Transverse colon (tissue), 4 donors: ENCODE measurements at places on chromosomes 2 and 18. TPM values are rescaled to one million over a fixed set of nuclear protein-coding genes. Genes with fewer than 3 reads are reported as not detected.

GRCh38 chr2:62578803-62579640 lies 73.0 kb upstream of the TMEM17 start:
- peak overlapping the region; percentile 23 for H3K27ac ChIP-seq
- no peak overlapping the region for H3K4me3 ChIP-seq
- DNase-seq, result peak; percentile 15

The ERBB4 gene
- 12.7 TPM for total RNA-seq

DNA sequence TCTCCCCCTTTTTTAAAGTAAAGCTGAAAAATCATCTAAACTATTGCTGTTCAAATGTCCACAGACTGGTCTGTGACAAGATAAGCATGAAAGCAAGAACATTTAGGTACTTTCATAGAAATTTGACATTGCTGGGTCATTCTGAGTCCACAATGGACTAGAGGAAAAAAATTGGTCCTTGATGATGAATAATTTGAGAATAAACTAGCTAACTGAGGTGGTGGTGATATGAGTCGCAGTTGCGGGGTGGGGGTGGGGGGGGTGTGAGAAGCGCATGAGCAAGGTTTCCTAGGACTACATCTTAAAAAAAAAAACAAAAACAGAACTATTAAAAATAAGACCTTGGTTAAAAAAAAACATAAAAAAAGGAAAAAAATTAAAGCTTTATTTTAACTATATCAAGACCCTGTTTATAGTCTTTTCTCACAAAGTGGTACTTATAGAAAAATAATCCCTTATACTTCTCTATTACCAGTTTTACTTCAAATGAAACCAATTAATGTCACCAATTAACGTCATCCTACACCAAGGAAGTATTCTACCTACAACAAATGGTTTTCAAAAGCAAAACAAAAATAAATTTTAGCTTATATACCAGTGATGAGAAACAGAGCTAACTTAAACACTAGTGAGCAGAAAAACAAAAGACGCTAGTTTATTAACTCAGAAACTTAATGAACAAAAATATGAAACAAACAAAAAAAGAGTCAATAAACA lies 88.1 kb downstream of the ASXL2 start:
- H3K4me3 ChIP-seq, result no peak overlapping the region
- H3K36me3 ChIP-seq, result peaks cover 4% of the 10 kb centered on the region
- no peaks in the 10 kb centered on the region for H3K4me1 ChIP-seq
- no peaks in the 10 kb centered on the region for H3K27me3 ChIP-seq
- no peak for DNase-seq
- no peak overlapping the region for H3K27ac ChIP-seq

The NBAS gene
- 43.2 TPM for total RNA-seq

DNA sequence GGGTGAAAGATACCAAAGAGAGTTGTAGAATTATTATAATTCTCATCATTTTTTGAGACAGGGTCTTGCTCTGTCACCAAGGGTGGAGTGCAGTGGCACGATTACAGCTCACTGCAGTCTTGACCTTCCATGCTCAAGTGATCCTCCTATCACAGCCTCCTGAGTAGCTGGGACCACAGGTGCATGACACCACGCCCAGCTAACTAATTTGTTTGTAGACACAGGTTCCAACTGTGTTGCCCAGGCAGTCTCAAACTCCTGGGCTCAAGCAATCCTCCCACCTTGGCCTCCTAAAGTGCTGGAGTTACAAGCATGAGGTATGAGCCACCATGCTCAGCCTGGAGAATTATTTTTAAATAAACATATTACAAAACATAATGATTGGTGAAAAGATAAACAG lies 92.8 kb upstream of the MSH6 start:
- no peaks in the 10 kb centered on the region for H3K36me3 ChIP-seq
- no peaks in the 10 kb centered on the region for H3K4me1 ChIP-seq
- no peak overlapping the region for H3K4me3 ChIP-seq

- peak; percentile 11 for DNase-seq
- H3K36me3 ChIP-seq, result no peaks in the 10 kb centered on the region
- peak overlapping the region; percentile 81 for H3K4me3 ChIP-seq
- H3K27me3 ChIP-seq, result no peaks in the 10 kb centered on the region
- peaks cover 27% of the 10 kb centered on the region for H3K4me1 ChIP-seq
These were observed 774 bp downstream of the IER3IP1 start for GRCh38 chr18:47175283-47175897.

DNA sequence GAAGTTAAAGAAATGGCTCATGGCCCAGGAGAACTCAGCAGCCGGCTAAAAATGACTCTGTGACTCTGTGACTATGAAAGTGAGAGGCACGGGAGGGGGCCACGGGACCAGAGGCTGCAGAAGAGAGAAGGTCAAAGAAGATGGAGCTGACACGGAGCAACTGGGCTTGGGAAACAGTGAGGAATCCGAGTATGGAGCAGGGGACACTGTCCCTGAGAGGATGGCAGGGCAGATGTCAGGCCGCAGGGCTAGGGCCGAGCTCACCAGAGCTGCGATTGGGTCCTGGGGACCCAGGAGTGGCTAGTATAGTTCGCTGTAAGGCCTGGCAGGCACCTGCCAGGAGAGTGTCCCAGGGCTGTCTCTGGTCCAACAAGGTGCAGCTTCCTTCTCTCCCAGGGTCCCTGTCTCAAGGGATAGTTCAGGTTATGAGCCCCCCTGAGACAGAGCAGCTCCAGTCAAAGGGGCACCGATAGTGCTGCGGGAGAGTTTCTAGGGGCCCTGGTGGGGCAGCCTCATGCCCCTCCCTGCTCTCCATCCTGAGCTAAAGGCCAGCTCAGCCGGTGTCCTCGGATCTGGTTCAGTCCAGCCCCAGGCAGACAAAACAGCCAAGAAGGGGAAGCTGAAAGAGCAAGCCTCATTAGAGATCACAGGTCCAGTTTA lies 42.7 kb downstream of the CIB4 start:
- no peaks in the 10 kb centered on the region for H3K36me3 ChIP-seq
- no peak for DNase-seq
- H3K4me3 ChIP-seq, result no peak overlapping the region
- H3K27ac ChIP-seq, result no peak overlapping the region
- no peaks in the 10 kb centered on the region for H3K4me1 ChIP-seq
- H3K27me3 ChIP-seq, result peaks cover 35% of the 10 kb centered on the region

The ITPRIPL1 gene
- 0.95 TPM for total RNA-seq

- peak; percentile 86 for DNase-seq
- no peaks in the 10 kb centered on the region for H3K36me3 ChIP-seq
- peak overlapping the region; percentile 88 for H3K27ac ChIP-seq
- H3K27me3 ChIP-seq, result no peaks in the 10 kb centered on the region
- no peak overlapping the region for H3K4me3 ChIP-seq
- peaks cover 97% of the 10 kb centered on the region for H3K4me1 ChIP-seq
These were observed 22.0 kb downstream of the SMAD7 start for GRCh38 chr18:48928787-48929186.

The HOXD8 gene
- total RNA-seq, result 7.8 TPM

DNA sequence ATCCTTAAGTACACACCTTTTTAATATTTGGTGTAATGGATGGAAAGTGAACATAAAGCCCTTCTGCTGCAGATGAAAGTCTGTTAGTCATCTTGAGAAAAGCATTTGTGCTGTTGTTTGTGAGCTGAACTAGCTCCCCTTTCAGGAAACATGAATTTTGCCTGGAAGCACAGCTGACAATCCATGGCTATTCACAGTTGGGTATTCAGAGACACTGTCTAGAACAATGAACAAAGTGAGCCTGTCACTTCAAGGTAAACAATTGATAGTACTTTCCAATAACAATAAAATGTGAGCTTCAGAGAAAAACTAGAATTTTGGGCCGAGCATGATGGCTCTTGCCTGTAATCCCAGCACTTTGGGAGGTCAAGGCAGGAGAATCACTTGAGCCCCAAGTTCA lies 6.8 kb upstream of the EFHD1 start:
- no peak for DNase-seq
- no peak overlapping the region for H3K4me3 ChIP-seq
- H3K4me1 ChIP-seq, result no peaks in the 10 kb centered on the region
